ENCODE measurements at places on chromosomes 1 and 21.
A peak's percentile ranks its signal among the peaks of the same experiment; 100 is the strongest.

GRCh38 chr1:1294250-1294890, 13.4 kb downstream of the ACAP3 start:
- no peak for DNase-seq

GRCh38 chr1:64155278-64155677, 48.1 kb upstream of the UBE2U start:
- DNase-seq = no peak

DNA sequence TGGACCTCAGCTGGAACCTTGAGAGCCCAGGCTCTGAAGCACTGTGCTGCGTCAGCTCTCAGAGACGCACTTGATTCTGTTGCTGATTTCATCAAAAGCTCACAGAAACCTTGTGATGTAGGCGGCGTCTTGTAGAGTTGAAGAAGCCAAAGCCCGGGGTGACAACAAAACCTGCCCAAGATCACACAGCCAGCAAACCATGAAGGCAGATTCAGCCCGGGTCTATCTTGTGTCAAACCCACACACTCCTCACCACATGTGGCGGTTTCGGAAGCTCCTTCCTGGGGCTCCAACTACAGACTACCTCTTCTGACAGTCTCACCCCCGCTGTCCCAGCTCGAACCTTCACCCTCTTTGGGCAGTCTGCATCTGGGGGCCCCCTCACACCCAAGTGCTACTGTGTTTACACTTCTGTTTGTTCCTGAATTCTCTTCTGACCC, 50.4 kb downstream of the TENT5C start:
- no peak for DNase-seq

DNA sequence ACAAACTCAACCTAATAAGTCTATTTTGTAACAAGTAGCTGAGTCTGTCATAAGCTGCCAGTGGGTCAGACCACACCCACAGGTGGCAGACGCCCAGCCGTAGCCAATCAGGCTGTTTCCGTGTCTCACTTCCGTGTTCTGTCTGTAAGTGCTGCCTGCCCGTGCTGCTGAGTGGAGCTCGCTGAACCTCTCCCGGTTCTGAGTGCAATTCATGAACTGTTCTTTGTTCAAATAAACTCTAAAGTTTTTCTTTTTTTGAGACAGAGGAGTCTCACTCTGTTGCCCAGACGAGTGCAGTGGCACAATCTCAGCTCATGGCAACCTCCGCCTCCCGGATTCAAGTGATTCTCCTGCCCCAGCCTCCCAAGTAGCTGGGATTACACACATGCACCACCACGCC, 25.1 kb downstream of the POFUT2 start:
- no peak for DNase-seq

- no peak for DNase-seq
Observed at GRCh38 chr1:226682871-226683814, 55.9 kb downstream of the ITPKB start.

- peak; percentile 51 for DNase-seq
Observed at GRCh38 chr1:235866205-235866912, at the start of gene LYST. TSS of gene LYST (minus strand) at chr1:235866906. CDS start at chr1:235830417, 36,489 bp downstream.

DNA sequence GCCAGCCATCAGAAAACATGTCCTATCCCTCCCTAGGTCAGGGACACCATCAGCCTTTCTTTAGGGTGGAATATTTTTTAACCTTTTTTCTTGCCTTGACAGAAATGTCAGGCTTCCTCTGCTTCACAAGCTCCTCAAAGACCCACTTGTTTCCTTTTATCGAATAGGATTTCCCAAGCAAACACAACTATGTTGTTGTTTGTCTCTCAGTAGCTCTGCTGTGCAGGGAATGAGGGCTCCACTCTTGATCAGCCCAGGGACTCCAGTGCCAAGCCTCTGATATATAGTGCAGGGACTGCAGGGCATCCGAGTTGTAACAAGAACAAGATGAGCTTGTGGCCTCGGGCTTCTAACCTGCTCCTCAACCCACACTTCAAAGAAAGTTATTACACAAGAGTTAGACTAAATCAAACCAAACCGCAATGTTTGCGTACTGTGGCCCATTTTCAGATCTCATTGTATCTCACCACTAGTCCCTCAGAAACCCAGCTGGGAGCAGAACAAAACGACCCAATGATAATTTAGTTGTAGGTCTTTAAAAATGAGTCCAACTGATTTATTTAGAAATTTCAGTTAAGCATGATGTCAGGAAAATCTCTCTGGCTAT, 108.1 kb downstream of the ATG4C start:
- no peak for DNase-seq

DNA sequence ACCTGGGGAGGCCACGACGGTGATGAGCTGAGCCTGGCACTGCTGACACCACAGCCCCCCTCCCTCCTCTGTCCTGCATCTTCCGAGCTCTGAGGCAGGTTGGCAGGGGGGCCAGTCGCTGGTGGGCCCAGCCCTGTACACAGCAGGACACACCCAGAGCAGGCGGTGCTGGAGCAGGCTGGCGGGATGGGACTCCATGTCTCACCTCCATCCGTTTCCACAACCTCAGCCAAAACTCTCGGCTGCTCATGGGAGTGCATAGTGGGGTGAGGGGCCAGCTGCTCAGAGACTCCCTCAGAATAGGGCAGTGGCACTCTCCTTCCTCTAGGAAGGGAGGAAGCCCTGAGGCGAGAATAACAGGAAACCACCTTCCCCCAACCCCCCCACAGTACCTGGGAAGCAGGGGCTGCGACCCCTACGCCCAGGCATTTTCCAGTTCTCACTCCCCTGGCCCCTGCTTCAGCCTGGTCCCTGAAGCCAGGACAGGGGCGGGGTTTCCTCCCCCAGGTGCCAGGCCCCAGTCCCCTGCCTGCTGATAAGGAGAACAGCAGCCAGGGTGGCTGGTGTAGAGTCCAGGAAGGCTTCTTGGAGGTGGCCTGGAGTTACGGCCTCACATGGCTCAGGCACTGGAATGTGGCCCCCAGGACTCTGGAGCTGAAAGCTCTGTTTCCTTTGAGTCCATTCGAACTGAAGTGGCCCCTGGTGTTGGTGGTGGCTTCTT, 3.2 kb upstream of the IBA57 start:
- DNase-seq = no peak

- DNase-seq = no peak
Observed at GRCh38 chr1:237031480-237031879, 10.5 kb upstream of the RYR2 start.

DNA sequence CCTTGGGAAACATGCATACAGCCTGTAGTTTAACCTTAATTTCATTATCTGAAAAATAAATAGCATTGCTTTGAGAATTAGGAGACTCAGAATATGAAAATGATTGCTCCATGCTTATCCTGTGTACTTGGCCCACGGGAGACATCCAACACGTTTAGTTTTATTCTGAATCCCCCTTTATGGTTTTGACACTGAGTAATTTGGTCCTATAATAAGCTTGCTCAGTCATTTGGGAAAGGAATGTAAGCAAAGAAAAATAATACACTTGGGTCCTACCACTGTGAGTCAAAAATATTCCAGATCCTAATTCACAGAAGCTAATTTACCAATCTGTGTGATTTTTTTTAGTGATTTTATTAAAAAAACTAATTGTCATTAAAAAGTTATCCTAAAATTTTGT, 557.3 kb downstream of the USP25 start:
- DNase-seq = no peak

GRCh38 chr1:2978691-2979190, 42.5 kb upstream of the ACTRT2 start:
- DNase-seq = no peak

DNA sequence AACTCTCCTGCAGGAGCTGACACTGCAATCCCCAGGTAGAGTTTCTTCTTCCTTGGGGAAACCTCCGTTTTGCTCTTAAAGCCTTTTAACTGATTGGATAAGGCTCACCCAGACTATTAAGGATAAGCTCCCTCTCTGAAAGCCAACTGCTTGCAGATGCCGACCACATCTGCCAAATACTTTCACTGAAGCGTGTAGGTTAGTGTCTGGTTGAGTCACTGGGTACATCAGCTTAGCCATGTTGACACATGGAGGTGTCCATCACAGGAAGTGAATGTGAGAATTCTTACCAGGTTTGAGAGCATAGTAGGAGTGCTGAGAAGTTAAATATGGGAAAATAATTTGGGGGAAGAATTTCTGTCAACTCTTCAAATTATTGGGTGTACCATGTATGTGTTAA, 202.0 kb downstream of the AJAP1 start:
- no peak for DNase-seq

- peak; percentile 21 for DNase-seq
Observed at GRCh38 chr1:118928739-118929554, 59.2 kb downstream of the TBX15 start.

DNA sequence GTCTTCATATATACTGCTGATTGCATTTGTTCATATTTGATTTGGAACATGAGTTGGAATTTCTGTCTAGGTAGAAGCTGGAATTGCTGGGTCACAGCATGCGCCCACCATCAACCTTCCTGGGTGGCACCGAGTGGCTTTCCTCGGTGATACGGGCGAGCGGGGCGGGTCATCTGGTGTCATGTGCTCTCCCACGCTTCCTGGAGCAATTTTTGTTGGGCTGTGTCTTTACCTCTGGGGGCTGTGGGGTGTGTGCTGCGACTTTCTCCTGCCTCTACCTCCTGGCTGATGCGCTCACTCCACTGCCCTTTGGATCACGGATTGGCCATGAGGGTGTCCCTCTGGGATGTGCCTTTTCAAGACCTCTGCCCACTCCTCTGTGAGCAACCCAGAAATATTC, 108.7 kb upstream of the COL6A1 start:
- DNase-seq = no peak

DNA sequence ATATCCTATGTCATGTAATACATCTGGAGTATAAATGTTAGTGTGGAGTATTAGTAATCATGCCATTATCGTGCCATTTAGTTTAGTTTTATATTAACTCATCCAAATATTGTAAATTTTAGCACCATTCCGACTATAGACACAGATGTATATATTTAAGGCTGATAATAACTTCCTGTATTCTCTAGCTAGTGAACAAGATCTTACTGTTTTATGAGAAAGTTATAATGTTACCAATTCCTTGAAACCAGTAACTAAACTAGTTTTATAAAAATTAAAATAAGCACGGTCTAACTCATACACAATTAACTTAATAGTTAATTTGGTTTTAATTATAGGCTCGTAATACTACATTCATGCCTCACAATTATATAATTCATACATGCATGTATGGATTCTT, 808.6 kb downstream of the USP25 start:
- DNase-seq = no peak

DNA sequence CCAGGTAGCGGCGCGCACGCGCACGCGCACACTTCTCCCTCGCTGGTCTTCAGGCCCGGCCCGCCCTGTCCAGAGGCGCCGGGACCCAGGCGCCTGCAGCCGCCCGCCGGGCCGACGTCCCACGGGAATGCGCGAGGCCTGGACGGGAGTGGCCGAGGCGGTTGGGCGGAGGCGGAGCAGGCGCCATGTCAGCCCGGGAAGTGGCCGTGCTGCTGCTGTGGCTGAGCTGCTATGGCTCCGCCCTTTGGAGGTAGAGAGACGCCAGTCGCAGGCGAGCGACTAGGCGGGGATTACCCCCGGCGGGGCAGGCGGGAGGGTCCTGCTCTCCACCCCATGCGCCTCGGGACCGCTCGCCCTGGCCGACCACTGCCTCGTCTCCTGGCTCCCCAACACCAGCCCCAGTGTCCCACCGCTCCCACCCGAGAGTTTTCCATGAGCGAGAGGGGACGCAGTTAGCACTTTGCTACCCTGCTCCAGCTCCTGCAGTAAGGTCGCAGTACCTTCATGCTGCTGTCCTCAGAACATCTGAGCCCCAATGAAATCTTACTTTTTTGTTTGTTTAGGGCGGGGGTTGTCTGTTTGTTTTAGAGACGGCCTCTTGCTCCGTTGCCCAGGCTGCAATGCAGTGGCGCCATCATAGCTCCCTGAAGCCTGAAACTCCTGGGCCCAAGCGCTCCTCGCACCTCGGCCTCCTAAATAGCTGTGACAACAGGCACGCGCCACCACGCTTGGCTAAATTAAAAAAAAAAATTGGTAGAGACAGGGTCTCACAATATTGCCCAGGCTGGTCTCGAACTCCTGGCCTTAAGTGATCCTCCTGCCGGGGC, at the start of gene CATSPERE:
Gene CATSPERE (plus strand): TSS at position 29 of the 827 bp plus-strand sequence. CDS start 157 bp downstream, at position 186.
- peak; percentile 97 for DNase-seq

GRCh38 chr1:59596432-59596831, 218.3 kb upstream of the HOOK1 start:
- peak; percentile 50 for DNase-seq

DNA sequence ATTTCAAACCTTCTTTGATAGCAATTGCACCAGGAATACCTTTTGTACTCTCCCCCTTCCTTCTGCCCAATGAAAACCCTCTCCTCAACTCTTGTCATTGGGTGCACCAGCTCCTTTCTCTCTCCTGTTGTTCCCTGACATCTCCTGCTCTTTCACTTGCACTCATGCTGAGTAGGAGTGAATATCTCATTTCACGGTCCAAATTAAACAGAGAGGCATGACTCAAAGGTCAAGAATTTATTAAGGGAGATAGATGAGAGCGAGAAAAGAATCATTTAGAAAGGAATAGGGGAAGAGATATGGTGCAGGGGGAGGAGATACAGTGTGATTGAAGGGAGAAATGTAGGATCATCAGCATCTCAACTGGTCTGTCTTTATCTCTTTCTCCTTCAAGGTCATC, 22.1 kb downstream of the AIM2 start:
- no peak for DNase-seq

DNA sequence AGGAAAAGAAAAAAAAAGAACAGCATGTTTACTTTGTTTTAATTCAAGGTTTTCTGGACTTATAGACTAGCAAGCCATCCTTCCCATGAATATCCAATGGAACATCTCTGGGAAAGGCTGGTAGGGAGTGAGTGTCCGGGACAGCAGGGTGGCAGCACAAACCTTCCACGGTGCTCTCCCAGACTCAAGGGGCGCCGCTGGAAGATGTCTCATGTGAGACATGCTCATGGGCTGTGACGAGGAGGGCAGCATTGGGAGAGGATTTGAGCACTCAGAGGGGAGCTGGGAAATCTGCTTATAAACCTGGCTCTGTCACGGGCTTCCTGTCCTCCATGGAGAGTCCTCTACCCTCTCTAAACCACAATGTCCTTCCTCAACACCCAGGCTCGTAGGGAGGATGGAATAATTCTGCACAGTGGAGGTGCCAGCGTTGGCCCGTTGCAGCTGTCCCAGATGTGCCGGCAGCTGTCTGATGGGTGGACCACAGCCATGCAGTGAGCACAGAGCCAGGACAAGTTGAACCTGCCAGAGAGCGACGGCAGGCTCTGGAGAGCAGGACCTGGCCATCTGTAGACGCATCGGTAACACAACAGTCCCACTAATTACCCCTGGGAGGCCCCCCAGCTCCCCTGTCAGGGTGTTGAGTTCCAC, 100.1 kb upstream of the IGSF21 start:
- no peak for DNase-seq

GRCh38 chr21:24275616-24276015, 1331.7 kb downstream of the MRPL39 start:
- DNase-seq = no peak

All from GM03348 (cell line).